Activated CD8-positive, alpha-beta T cell treated with anti-CD3 and anti-CD28 coated beads for 36 hours (primary cell): ENCODE measurements at places on chromosomes 7 and 10. TPM values are rescaled to one million over a fixed set of nuclear protein-coding genes. Genes with fewer than 3 reads are reported as not detected.

DNA sequence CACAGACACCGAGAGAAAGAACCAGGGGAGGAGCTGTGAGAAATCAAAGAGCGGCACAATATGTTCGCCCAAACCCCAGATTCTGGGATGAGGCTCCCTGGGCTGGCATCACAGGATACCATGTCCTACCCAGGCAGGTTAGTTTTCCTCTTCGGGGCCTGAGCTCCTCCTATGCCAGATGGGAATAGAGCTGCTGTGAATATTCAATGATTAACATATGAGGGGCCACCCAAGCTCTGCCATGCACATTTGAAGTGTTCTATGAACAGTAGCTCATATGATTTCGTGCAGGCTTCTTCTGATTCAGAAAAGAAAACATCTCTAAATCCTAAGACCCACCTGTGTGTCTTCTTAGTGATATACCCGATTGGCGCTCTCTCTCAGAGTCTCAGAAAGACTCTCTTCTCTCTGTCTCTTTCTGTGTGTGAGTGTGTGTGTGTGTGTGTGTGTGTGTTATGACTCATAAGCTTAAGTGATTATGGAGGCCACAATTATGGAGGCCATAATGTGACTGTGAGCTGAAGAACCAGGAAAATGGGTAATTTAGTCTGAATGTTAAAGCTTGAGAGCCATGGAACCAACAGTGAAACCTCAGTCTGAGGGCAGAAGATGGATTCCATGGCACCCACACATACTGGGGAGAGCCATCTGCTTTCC, 220.5 kb downstream of the KLF6 start:
- no peak overlapping the region for H3K27ac ChIP-seq
- DNase-seq: no peak
- no peaks in the 10 kb centered on the region for H3K36me3 ChIP-seq
- H3K4me1 ChIP-seq: peaks cover 10% of the 10 kb centered on the region

- no peaks in the 10 kb centered on the region for H3K36me3 ChIP-seq
- H3K27ac ChIP-seq: no peak overlapping the region
- H3K4me3 ChIP-seq: no peak overlapping the region
- DNase-seq: no peak
- H3K27me3 ChIP-seq: no peaks in the 10 kb centered on the region
Measured at GRCh38 chr10:116099023-116099420, 174.0 kb downstream of the GFRA1 start.

FKBP6 gene
- total RNA-seq: not detected

- no peak for DNase-seq
- H3K36me3 ChIP-seq: no peaks in the 10 kb centered on the region
- H3K4me3 ChIP-seq: no peak overlapping the region
- no peaks in the 10 kb centered on the region for H3K27me3 ChIP-seq
Measured at GRCh38 chr10:66336791-66337190, 589.0 kb upstream of the LRRTM3 start.

DNA sequence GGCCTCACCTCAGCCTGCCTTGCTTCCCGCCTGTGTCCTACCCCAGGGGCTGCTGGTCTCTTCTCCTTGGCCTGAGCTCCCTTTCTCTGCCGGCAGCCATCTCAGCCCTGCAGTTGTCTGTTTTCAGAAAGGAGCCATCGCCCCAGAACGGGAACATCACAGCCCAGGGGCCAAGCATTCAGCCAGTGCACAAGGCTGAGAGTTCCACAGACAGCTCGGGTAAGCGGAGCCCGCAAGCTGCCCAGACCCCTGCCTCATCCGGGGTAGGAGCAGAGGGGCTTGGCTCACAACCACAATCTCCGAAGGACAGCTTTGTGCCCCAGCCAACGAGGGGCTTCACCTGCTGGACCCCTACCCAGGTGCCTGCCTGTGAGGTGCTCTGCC, 5.3 kb upstream of the DEPP1 start:
- H3K36me3 ChIP-seq: no peaks in the 10 kb centered on the region
- H3K4me3 ChIP-seq: no peak overlapping the region
- peaks cover 3% of the 10 kb centered on the region for H3K4me1 ChIP-seq

GRCh38 chr10:117477211-117477947, 65.2 kb upstream of the EMX2 start:
- DNase-seq: no peak
- H3K4me1 ChIP-seq: no peaks in the 10 kb centered on the region
- H3K4me3 ChIP-seq: no peak overlapping the region
- no peak overlapping the region for H3K27ac ChIP-seq

DNA sequence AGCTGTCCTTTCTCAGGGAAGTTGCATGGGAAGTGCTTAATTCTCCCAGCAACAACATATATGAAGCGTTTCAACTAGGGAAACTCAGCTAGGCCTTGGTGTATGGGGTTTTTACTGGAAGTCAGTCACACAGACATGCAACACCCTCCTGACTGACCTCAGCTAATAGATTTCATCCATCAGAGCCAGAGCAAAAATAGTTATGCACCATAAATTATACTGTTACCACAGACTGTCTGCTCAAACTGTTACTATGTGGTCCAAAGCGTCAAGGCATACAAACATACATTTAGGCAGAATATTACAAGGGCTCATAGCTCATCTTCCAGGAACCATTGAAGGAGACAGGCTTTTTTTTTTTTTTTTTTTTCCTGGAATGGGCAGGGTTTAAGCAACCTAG, 417.9 kb downstream of the ANKRD7 start:
- no peaks in the 10 kb centered on the region for H3K27me3 ChIP-seq
- H3K36me3 ChIP-seq: no peaks in the 10 kb centered on the region
- no peak for DNase-seq
- no peaks in the 10 kb centered on the region for H3K4me1 ChIP-seq

BICC1 gene
- total RNA-seq: not detected

SPDYE11 gene
- not detected for total RNA-seq

DNA sequence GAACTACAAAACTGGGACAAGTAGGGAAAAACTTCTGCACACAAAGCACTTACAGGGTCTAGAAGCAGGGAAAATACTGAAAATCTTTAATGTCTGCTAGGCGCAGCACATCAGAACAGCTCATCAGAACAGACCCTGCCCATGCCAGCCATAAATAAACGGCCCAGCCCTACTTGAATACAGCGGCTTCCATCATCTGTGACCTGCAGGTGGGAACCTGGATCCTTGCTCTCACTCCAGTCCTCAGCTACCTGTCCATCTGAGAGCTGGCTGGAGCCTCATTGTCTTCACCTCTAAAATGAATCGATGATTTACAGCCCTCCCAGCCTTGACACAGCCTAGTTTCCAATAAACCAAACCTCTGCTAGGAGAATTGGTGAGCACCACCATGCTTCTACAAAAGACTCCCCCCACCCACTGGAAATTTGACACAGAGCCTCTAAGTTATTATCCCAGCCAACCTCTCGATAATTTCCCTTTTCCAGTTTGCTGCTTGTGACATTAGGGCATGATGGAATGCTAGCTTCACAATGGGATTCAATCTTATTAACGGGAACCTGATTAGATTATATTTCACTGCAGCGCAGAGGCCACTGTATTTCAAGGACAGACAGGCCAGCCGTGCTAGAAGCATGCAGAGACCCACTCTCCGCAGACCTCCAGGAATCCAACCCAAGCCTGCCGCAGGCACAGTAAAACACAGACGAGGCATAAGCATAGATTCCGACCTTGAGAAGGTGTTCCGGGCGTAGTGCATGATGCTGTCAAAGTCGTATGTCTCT, 61.6 kb upstream of the OPALIN start:
- no peaks in the 10 kb centered on the region for H3K36me3 ChIP-seq
- no peaks in the 10 kb centered on the region for H3K4me1 ChIP-seq
- DNase-seq: no peak
- peaks cover 3% of the 10 kb centered on the region for H3K27me3 ChIP-seq

CACNA2D1 gene
- not detected for total RNA-seq

- no peak overlapping the region for H3K4me3 ChIP-seq
- peaks cover 2% of the 10 kb centered on the region for H3K4me1 ChIP-seq
- H3K27ac ChIP-seq: no peak overlapping the region
- H3K36me3 ChIP-seq: peaks cover 2% of the 10 kb centered on the region
- no peak for DNase-seq
- no peaks in the 10 kb centered on the region for H3K27me3 ChIP-seq
Measured at GRCh38 chr10:76168437-76168836, 737.0 kb downstream of the LRMDA start.

DNA sequence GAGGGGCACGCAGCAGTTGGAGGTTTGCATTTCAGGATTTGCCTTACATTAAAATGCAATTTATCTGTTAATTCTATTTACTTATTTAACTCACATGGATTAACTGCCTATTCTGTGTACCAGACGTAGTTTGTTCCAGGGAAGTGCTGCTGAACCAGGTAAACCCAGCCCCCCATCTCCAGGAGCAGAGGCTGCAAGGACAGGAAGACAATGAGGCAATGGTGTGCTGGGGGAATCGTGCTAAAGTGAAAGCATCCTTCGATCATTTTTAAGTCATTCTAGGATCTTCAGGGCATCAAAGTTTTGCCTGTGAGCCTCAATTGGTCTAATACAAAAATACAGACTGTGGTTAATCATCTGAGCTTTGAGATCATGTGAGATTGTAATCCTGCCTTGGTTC, 166.4 kb downstream of the DNAJB6 start:
- H3K36me3 ChIP-seq: no peaks in the 10 kb centered on the region
- peak overlapping the region; percentile 58 for H3K4me3 ChIP-seq
- no peak for DNase-seq
- H3K4me1 ChIP-seq: peaks cover 26% of the 10 kb centered on the region
- H3K27me3 ChIP-seq: peaks cover 4% of the 10 kb centered on the region
- H3K27ac ChIP-seq: peak overlapping the region; percentile 71

- H3K27ac ChIP-seq: peak overlapping the region; percentile 48
- DNase-seq: no peak
- H3K36me3 ChIP-seq: peaks cover 15% of the 10 kb centered on the region
- no peak overlapping the region for H3K4me3 ChIP-seq
Measured at GRCh38 chr10:6267941-6268340, 65.2 kb downstream of the PFKFB3 start.

IL2RA gene
- 874 TPM for total RNA-seq

DNA sequence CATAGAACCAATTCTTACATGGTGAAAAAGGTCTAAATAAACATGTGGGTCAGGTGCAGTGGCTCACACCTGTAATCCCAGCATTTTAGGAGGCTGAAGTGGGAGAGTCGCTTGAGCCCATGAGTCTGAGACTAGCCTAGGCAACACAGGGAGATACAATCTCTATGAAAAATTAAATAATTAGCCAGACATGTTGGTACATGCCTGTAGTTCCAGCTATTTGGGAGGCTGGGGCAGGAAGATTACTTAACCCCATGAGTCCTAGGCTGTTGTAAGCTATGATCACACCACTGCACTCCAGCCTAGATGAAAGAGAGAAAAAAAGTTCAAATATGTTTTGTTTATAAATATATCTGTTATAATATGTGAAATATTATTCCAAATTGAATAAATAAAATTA, 643.6 kb downstream of the IPMK start:
- no peaks in the 10 kb centered on the region for H3K4me1 ChIP-seq
- H3K27me3 ChIP-seq: no peaks in the 10 kb centered on the region
- H3K27ac ChIP-seq: no peak overlapping the region
- no peak for DNase-seq
- no peak overlapping the region for H3K4me3 ChIP-seq
- H3K36me3 ChIP-seq: no peaks in the 10 kb centered on the region

GRCh38 chr7:12685550-12685949, 1.9 kb upstream of the ARL4A start:
- H3K4me1 ChIP-seq: peaks cover 27% of the 10 kb centered on the region
- DNase-seq: peak; percentile 43
- H3K4me3 ChIP-seq: peak overlapping the region; percentile 52
- peaks cover 2% of the 10 kb centered on the region for H3K36me3 ChIP-seq
- peak overlapping the region; percentile 88 for H3K27ac ChIP-seq

GRM8 gene
- total RNA-seq: not detected

GRCh38 chr10:3213758-3214515, 41.4 kb upstream of the PITRM1 start:
- H3K4me1 ChIP-seq: no peaks in the 10 kb centered on the region
- peaks cover 12% of the 10 kb centered on the region for H3K27me3 ChIP-seq
- no peak overlapping the region for H3K27ac ChIP-seq

DNA sequence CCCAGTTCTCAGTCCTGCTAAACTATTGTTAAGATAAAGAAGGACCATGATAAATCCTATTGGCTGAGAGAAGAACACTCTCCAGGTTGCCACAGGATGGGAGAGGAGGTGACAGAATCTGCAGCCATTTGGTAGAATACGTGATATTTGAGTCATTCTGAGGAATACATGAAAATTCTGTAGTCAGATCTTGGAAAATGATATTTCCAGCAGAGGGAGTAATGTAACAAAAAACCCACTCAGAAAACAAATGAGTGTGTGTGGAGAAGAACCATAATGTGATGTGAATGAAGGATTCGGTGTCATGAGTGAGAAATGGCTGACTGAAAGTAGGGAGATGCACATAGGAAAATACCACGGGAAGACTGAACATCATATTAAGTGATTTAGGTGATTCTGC, 128.5 kb upstream of the PFKP start:
- H3K4me3 ChIP-seq: no peak overlapping the region
- no peaks in the 10 kb centered on the region for H3K36me3 ChIP-seq
- peaks cover 27% of the 10 kb centered on the region for H3K27me3 ChIP-seq
- H3K4me1 ChIP-seq: no peaks in the 10 kb centered on the region

GNGT1 gene
- not detected for total RNA-seq

DNA sequence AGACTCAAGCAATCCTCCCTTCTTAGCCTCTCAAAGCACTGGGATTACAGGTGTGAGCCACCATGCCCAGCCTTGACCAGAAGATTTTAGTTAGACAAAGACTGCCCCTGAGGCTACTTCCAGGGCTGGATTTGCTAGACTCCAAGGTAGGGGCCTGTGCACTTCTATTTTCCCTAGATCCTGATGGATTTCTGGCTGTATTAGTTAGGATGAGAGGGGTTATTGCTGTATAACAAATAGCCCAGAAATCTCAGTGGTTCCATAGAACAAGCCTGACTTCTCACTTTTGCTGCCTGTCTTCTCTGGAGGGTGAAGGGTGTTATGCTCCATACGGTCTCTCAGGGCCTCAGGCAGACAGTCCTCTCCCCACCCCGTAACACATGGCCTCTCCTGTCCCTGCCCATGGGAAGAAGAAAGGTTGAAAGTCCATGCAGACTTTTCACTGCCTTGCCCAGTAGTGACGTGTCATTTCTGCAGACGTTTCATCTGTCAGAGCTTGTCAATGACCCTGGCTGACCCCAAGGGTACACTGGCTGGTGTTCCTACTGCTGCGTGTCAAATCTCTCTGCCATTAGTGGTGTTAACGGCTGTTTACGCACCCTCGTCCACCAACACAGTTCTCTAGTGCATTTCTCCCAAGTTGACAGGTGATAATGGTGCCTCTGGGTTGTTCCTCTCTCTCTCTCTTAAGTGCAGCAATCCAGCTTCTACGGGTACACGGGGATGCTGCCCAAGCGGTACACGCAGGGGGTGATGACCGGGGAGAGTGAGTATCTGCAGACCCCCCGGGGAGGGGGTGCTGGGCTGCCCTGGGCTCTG, 11.6 kb downstream of the SLC29A4 start:
- no peak overlapping the region for H3K4me3 ChIP-seq
- no peak for DNase-seq
- peaks cover 18% of the 10 kb centered on the region for H3K27me3 ChIP-seq
- peaks cover 3% of the 10 kb centered on the region for H3K36me3 ChIP-seq

DNA sequence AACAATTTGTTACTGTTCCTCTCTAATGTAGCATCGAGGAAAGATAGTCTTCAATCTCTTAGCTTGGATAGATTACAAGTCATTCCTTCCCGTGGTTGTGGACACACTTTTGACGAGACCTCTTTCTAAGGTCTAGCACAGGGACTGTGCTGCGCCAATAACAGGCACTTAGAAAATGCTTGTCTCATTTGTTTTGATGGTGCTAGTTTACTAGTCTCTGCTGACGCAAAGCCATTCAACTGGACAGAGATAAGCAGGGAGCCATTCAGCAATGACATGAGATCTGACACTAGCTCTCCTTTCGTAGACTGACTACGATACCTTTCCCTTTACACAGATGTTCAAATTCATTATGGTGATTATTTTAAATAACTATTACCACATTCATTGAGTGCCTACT, 6.4 kb upstream of the JAZF1 start:
- H3K4me3 ChIP-seq: no peak overlapping the region
- H3K27me3 ChIP-seq: peaks cover 8% of the 10 kb centered on the region
- no peaks in the 10 kb centered on the region for H3K36me3 ChIP-seq
- H3K27ac ChIP-seq: no peak overlapping the region
- peaks cover under 1% of the 10 kb centered on the region for H3K4me1 ChIP-seq
- DNase-seq: no peak
